ENCODE measurements at places on chromosomes 3 and 15. TPM values are rescaled to one million over a fixed set of nuclear protein-coding genes. Genes with fewer than 3 reads are reported as not detected.
A peak's percentile ranks its signal among the peaks of the same experiment; 100 is the strongest.

GRCh38 chr15:83435202-83435601, 11.9 kb upstream of the SH3GL3 start:
- no peak for DNase-seq
- H3K27ac ChIP-seq = no peak overlapping the region
- H3K4me3 ChIP-seq = no peak overlapping the region
- no peaks in the 10 kb centered on the region for H3K27me3 ChIP-seq

GRCh38 chr15:69557020-69557706, 104.5 kb downstream of the RPLP1 start:
- no peak for DNase-seq
- H3K4me1 ChIP-seq = no peaks in the 10 kb centered on the region
- H3K27me3 ChIP-seq = no peaks in the 10 kb centered on the region
- no peak overlapping the region for H3K4me3 ChIP-seq
- no peaks in the 10 kb centered on the region for H3K36me3 ChIP-seq

The FBXO40 gene
- not detected for total RNA-seq

The CDHR4 gene
- not detected for total RNA-seq

The VEPH1 gene
- total RNA-seq = 20.9 TPM

DNA sequence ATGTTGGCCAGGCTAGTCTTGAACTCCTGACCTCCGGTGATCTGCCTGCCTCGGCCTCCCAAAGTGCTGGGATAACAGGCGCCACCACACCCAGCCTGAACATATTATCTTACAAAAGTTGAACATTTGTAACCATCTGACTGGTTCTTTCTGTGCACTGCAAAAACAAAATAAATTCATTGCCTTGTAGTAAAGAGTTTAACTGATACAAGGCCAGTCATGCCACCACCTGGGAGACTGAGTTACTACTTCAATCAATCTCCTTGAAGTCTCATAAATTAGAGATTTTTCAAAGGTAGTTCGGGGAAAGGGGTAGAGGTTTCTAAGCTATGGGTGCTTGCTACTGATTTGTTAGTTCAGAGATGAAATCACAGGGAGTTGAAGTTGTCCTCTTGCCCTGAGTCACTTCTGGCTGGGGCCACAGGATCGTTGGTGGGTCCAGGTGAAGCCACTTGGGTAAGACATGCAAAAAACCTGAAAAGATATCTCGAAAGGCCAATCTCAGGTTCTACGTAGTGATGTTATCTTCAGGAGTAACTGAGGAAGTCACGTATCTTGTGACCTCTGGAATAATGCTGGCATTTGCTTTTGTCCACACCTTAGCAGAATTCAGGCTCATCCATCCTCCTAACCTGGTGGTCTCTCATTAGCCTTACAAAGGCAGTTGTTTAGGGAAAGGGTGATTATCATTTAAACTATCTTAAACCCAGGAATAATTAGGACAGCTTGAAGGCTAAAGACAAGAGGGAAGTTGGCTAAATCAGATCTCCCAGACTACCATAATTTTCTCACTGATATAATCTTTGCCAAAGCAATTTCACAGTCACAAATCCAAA, 33.7 kb downstream of the ZBTB11 start:
- H3K4me3 ChIP-seq = no peak overlapping the region
- H3K27ac ChIP-seq = no peak overlapping the region
- no peaks in the 10 kb centered on the region for H3K4me1 ChIP-seq
- no peak for DNase-seq

GRCh38 chr15:53360881-53361280, 398.6 kb downstream of the WDR72 start:
- no peak overlapping the region for H3K27ac ChIP-seq
- H3K27me3 ChIP-seq = no peaks in the 10 kb centered on the region
- no peaks in the 10 kb centered on the region for H3K4me1 ChIP-seq

DNA sequence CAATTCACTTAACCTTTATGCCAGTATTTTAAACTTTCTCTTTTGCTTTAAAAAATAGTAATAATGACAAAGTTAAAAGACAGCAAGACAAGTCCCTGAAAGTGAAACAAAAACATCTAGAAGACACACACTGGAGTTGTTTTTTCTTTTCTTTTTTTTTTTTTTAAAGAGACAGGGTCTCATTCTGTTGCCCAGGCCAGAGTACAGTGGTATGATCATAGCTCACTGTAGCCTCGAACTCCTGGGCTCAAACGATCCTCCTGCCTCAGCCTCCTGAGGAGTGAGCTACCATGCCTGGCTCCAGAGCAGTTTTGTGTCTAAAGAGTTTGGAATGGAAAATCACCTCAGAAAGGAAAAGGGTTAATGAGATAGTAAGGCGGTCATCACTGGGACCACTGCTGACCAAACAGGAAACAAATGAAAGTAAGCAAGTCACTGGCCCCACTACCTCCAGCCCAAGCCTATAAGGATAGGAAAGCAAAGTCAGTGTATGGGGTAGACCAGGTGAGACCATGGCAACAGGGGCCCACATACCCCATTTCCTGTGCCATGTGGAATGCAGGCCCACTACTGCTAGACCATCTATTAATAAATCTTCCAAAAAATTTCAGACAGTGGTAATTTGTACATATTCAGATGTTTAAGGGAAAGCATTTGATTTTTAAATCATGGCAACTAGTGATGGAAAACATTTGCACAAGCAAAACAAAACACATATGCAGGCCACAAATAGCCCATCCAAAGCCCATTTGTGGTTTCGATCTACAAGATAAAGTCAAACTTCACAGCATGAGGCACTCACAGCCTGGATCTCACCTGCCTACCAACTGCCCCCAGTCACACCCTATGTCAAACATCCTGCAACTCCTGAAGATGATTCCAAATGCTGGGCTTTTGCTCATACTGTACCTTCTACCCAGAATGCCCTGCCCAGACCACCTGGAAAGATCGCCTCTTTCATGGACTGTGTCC, 62.6 kb downstream of the OSBPL10 start:
- H3K27ac ChIP-seq = peak overlapping the region; percentile 22
- H3K4me3 ChIP-seq = no peak overlapping the region
- H3K36me3 ChIP-seq = no peaks in the 10 kb centered on the region
- DNase-seq = no peak
- H3K4me1 ChIP-seq = no peaks in the 10 kb centered on the region

- DNase-seq = no peak
- H3K36me3 ChIP-seq = no peaks in the 10 kb centered on the region
- H3K4me1 ChIP-seq = peaks cover 19% of the 10 kb centered on the region
- no peaks in the 10 kb centered on the region for H3K27me3 ChIP-seq
- H3K4me3 ChIP-seq = no peak overlapping the region
Observed at GRCh38 chr3:5191555-5192304, 4.2 kb downstream of the EDEM1 start.

GRCh38 chr15:70165716-70166284, 68.1 kb upstream of the TLE3 start:
- H3K4me1 ChIP-seq = no peaks in the 10 kb centered on the region
- H3K4me3 ChIP-seq = no peak overlapping the region
- H3K27ac ChIP-seq = peak overlapping the region; percentile 56
- H3K27me3 ChIP-seq = no peaks in the 10 kb centered on the region
- no peak for DNase-seq

GRCh38 chr3:185701611-185702261, 115.6 kb downstream of the SENP2 start:
- H3K27me3 ChIP-seq = no peaks in the 10 kb centered on the region
- no peak overlapping the region for H3K4me3 ChIP-seq
- no peak for DNase-seq
- H3K36me3 ChIP-seq = no peaks in the 10 kb centered on the region
- H3K4me1 ChIP-seq = no peaks in the 10 kb centered on the region

The CFAP100 gene
- not detected for total RNA-seq

GRCh38 chr3:102473648-102474047, 38.8 kb downstream of the ZPLD1 start:
- no peaks in the 10 kb centered on the region for H3K27me3 ChIP-seq
- H3K36me3 ChIP-seq = no peaks in the 10 kb centered on the region
- H3K27ac ChIP-seq = no peak overlapping the region
- DNase-seq = no peak

DNA sequence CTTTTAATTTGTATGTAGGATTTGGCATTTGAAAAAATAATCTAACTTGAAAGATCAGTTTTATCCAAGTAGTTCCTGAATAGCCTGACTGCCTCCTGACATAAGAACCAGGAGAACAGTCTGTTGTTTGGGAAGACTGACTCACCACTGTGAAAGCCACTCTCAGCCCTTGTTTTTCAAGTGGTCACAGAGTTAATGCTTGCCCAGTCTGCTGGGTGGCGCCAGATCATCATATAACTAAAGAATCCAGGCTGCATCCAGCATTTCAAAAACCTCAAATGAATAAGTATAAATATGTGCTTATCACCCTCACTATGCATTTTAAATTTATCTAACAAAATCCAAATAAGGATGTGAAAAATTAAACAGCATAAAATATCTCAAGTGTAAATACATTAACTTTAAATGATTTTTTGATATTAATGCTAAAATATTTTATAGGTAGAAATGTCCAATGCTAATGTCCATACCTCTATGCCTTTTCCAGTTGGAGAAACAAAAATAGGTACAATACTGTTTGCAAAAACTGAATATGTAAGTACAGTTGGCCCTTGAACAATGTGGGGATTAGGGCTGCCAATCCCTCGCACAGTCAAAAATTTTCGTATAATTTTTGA, 26.9 kb upstream of the ZBBX start:
- no peaks in the 10 kb centered on the region for H3K27me3 ChIP-seq
- H3K4me3 ChIP-seq = no peak overlapping the region
- no peaks in the 10 kb centered on the region for H3K36me3 ChIP-seq
- H3K27ac ChIP-seq = no peak overlapping the region

The ARF4 gene
- 125 TPM for total RNA-seq

- H3K36me3 ChIP-seq = no peaks in the 10 kb centered on the region
- no peaks in the 10 kb centered on the region for H3K27me3 ChIP-seq
- no peak overlapping the region for H3K27ac ChIP-seq
- no peak for DNase-seq
Observed at GRCh38 chr3:149705416-149705815, 46.9 kb downstream of the COMMD2 start.

The IL5RA gene
- total RNA-seq = not detected

DNA sequence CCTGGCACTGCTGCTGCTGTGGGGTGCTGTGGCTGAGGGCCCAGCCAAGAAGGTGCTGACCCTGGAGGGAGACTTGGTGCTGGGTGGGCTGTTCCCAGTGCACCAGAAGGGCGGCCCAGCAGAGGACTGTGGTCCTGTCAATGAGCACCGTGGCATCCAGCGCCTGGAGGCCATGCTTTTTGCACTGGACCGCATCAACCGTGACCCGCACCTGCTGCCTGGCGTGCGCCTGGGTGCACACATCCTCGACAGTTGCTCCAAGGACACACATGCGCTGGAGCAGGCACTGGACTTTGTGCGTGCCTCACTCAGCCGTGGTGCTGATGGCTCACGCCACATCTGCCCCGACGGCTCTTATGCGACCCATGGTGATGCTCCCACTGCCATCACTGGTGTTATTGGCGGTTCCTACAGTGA, 2.1 kb downstream of the GRM2 start:
- DNase-seq = no peak
- H3K27ac ChIP-seq = no peak overlapping the region
- H3K4me1 ChIP-seq = no peaks in the 10 kb centered on the region
- no peaks in the 10 kb centered on the region for H3K36me3 ChIP-seq

The ACSBG1 gene
- total RNA-seq = 1.9 TPM

DNA sequence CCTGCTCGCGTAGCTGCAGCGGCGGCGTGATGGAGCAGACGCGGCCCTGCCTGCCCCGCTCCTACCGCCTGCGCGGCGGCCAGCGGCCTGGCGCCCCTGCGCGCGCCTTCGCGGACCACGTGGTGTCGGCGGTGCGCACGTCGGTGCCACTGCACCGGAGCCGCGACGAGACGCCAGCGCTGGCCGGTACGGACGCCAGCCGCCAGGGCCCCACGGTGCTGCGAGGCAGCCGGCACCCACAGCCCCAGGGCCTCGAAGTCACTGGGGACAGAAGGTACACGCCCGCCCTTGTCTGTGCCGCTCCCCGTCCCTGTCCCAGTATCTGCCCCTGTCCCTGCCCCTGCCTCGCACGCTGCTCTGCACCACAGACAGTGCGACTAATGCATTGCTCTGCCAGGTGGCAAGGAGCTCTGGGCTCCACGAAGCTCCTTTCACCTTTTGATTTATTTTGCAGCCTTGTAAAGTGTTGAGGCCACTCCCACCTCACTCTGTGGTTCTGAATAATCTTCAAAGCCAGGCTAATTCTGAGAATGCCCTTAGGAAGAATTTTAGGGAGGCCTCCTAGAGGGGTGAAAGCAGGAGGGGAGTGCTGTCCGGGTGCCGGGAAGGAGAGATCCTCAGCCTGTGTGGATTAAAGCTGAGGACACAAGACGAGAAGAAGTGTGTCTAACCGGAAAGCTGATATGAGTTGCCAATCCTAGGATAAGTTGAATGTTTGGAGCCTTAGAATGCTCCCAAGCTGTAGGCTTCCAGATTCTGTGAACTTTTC, 100.0 kb downstream of the THSD4 start:
- no peaks in the 10 kb centered on the region for H3K36me3 ChIP-seq
- no peak overlapping the region for H3K27ac ChIP-seq
- no peak overlapping the region for H3K4me3 ChIP-seq

DNA sequence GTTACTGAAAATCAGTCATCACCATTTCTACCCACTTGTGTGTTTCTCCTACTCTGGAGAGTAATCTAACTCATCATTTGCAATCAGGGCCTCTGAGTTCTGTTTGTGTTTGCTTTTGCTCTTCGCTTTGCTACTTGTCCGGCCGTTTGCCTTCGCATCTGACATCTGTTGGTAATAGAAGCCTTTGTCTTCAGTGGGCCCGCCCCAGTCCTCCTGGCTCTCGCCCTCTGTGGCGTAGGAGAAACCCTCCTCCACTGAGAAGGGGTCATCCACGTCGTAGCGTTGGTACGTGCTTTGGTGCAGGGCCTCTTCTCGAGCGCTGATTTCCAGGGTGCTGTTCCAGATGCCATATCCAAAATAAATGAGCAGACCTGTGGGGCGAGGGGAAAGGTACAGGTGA, 48.3 kb downstream of the CLDN11 start:
- H3K27me3 ChIP-seq = no peaks in the 10 kb centered on the region
- H3K36me3 ChIP-seq = no peaks in the 10 kb centered on the region
- no peak for DNase-seq
- no peak overlapping the region for H3K4me3 ChIP-seq
- H3K27ac ChIP-seq = peak overlapping the region; percentile 45

The ZBBX gene
- total RNA-seq = not detected

GRCh38 chr3:55147856-55148720, 220.2 kb upstream of the LRTM1 start:
- DNase-seq = no peak
- no peak overlapping the region for H3K4me3 ChIP-seq
- no peaks in the 10 kb centered on the region for H3K27me3 ChIP-seq
- no peak overlapping the region for H3K27ac ChIP-seq

- no peaks in the 10 kb centered on the region for H3K4me1 ChIP-seq
- H3K27me3 ChIP-seq = no peaks in the 10 kb centered on the region
- no peak overlapping the region for H3K27ac ChIP-seq
- H3K36me3 ChIP-seq = peaks cover 4% of the 10 kb centered on the region
- DNase-seq = no peak
- H3K4me3 ChIP-seq = no peak overlapping the region
Observed at GRCh38 chr3:159600291-159600690, 388.3 kb upstream of the IL12A start.

- no peaks in the 10 kb centered on the region for H3K27me3 ChIP-seq
- no peak for DNase-seq
- H3K27ac ChIP-seq = no peak overlapping the region
- no peaks in the 10 kb centered on the region for H3K36me3 ChIP-seq
Observed at GRCh38 chr3:150662410-150663200, 41.1 kb downstream of the ERICH6 start.

The MST1R gene
- 7.5 TPM for total RNA-seq
